ENCODE measurements at places on chromosomes 16 and 17. TPM values are rescaled to one million over a fixed set of nuclear protein-coding genes. Genes with fewer than 3 reads are reported as not detected.

Gene GRB7
- total RNA-seq, result 1.2 TPM

Gene ASGR1
- total RNA-seq, result 2.6 TPM

Gene CCL5
- 158 TPM for total RNA-seq

Gene NTN3
- total RNA-seq, result not detected

Gene OR1F1
- not detected for total RNA-seq

Gene ASB16
- total RNA-seq, result 0.27 TPM

Gene DOK4
- total RNA-seq, result 4.6 TPM

- DNase-seq, result no peak
Measured at GRCh38 chr17:81245024-81245664, 6.0 kb downstream of the NDUFAF8 start.

GRCh38 chr17:76137351-76138233 lies 3.5 kb downstream of the FOXJ1 start:
- no peak for DNase-seq

- no peak for DNase-seq
Measured at GRCh38 chr17:66753126-66753920, 81.6 kb upstream of the CACNG5 start.

DNA sequence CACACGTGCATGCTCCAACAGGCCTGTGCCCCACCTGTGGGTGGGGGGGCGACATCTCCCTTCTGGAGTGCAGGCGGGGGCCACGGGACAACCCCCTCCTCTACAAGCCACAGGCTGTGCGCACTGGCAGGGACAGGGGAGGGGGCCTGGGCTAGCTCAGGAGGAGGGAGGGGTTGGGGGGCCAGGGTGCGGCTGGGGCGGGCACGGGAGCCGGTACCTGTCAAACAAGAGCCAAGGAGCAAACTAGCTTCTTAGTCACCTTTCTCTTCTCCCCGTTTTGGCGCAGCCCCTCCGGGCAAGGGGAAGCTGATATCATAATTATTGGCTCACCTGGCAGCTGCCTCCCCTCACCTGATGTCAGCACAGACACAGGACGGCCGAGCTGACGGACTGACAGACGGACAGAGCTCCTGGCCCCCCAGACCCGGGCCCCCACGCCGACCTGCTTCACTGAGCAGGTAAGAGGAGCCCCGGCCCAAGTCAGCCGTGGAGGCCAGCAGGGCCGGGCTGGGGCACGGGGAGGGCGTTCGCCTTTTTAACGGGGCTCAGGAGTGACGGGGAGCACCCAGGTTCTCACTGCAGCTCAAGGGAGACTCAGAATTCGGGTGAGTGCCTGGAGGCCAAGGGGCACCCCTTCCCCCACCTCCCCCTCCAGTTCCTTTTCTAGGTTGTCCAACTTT lies at the start of gene FOXN1:
Gene FOXN1 (plus strand): TSS at position 363 of the 680 bp plus-strand sequence. CDS start 17,622 bp downstream, outside the sequence.
- DNase-seq, result no peak

DNA sequence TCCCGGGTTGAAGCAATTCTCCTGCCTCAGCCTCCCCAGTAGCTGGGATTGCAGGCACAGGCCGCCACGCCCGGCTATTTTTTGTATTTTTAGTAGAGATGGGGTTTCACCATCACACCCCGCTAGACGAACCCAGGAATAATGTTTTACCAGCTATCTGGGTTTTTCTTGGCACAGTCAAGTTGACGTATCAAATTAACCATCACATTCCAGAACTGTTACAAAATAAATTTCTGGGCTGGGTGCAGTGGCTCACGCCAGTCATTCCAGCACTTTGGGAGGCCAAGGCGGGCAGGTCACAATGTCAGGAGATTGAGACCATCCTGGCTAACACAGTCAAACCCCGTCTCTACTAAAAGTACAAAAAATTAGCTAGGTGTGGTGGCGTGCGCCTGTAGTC lies 501.2 kb downstream of the SHISA9 start:
- DNase-seq, result no peak

DNA sequence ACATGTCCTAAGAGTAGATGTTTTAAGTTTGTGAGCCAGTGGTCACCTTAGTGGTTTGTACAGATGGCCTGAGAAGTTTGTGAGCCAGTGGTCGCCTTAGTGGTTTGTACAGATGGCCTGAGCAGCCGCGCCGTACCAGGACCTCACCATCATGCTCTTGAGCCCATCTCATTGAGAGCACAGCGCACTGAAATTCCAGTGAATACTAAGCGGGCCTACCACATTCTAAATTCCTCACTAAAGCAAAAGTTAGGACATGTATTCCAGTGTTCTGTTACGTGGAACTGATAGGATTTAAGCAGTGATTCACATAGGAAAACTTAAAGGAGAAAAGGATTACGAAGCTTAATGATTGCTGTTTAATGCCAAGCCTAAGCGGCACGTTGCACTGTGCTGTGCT lies 3.9 kb downstream of the USP10 start:
- DNase-seq, result no peak

DNA sequence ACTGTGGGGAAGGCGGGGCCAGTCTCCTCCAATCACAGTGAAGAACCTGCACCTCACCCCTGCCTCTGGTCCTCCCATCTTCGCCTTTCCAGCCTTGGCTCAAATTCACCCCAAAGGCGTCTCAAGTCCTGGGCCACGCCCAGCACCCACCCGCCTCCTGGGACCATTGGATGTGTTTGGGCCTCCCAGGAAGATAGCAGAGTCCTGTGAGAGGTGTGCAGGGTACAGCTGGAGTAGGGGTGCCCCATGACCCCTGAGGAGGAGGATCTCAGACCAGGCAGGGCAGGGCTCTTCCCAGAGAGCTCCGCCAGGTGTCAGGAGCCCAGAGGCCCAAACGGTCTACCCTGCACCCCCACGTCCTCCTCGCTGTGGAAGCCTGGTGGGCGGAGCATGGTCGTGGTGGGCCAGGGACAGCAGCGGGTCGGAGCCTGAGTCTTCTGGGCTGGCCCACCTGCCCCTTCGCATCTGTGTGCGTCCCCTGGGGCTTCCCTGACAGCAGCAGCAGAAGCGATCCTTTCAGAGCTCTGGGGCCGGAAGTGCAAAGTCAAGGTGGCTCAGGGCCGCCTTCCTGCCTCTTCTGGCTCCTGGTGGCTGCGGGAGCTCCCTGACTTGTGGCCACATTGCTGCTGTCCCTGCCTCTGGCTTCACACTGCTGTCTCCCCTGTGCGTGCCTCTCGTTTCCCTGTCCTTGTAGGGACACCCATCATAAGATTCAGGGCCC lies 34.9 kb upstream of the ZNF469 start:
- DNase-seq, result peak; percentile 47

DNA sequence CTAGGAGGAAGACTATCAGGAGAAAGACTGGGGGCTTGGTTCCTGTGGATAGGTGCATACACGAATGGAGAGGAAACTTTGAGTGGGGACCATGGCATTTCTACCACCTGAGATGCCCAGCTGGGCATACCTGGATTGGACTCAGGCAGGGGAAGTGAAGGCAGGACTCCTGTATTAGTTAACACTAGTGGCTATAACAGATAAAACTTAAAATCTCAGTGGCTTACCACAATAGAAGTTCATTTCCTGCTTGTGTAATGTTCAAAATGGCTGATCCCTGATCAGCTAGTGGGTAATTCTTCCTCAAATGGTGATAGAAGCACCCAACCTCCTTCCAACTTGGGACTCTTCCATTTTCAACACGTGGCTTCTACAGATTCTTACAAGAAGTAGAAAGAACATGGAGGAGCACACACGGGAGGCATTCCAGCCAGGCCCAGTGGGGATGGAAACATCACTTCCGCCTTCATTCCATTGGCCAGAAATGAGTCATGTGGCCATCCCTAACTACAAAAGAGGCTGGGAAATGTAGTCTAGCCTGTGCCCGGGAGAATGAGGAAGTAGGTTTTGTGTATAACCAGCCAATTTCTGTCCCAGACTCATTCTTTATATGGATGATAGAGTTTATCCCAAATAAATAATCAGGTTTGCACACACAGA lies 112.1 kb downstream of the UTP18 start:
- DNase-seq, result peak; percentile 13

DNA sequence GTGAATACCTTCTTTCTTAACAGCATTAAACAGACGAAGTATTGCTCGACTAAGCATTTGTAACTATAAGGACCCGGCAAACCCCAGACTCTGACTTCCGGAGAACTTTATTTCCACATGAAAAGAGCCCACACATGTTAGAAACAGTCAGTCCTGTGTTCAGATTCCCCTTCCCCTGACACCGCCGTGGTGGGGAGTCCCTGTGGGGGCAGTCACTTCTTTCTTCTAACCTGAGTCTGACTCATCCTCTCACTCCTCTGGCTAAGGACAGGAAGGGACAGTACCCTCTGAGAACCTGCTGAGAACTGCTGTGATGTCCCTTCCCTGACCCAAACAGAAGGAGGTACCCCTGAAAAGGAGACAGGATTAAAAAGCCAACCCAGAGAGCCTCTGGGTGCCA lies 165.1 kb downstream of the XYLT1 start:
- DNase-seq, result peak; percentile 77

DNA sequence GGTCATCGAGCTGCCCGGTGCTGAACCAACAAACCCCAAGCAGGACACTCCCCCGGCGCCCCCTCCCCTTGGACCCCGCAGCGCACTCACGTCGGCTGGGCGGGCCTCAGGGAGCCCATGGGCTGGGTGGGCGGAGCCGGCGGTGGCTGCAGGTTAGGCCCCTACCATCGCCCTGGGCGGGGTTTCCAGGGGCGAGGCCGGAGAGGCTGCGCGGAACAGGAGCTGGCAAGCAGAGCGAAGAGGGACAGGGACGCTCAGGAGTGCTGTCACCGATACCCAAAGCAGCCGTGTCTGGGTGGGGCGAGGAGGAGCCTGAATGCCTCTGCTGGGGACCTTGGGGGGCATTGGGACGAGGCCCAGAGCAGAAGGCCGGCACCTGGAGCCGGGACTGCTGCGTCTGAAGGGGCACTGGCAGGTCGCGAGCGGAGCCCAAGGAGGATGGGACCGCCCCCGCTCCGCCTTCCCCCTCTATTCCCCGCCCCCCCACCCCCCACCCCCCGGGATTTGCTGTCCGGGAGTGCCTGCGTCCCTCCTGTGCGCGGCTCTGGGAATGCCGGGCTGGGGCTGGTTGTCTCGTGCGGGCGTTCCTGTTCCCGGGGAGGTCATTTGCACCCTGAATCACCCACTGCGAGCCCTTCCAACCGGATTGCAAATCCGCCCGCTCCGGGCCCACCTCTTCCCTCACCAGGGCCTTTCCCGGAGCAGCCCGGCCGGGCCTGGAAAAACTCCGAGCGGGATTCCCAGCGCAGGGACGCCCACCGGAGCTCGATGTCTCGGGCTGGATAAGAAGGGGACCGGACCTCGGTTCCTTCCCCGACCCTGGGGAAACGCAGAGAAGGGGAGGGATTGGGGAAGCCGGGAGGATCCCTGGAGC lies 902 bp downstream of the ARHGAP27 start:
- DNase-seq, result peak; percentile 90

DNA sequence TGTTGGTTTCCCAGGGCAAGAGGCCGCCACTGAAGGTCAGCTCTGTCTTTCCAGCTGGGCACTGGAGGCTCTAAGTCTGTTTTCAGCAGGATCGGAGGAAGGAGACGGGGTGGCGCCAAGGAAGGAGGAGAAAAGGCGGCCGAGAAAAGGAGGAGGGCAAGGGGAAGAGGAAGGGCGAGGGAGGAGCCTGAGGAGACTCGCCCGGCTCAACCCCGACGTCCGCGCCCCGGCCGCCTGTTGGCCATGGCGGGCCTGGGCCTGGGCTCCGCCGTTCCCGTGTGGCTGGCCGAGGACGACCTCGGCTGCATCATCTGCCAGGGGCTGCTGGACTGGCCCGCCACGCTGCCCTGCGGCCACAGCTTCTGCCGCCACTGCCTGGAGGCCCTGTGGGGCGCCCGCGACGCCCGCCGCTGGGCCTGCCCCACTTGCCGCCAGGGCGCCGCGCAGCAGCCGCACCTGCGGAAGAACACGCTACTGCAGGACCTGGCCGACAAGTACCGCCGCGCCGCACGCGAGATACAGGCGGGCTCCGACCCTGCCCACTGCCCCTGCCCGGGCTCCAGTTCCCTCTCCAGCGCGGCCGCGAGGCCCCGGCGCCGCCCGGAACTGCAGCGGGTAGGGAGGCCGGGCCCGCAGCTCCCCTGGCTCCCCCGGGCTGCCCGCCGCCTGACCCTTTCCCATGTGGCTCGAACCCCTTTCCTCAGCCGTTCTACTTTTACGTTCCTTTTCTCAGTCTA lies at the start of gene RNF135:
Gene RNF135 (plus strand): TSS at position 209 of the 737 bp plus-strand sequence. CDS start 35 bp downstream, at position 244.
- DNase-seq, result peak; percentile 66

GRCh38 chr17:5485270-5486205 lies at the start of gene DERL2:
TSS of gene DERL2 (minus strand) at chr17:5486178. CDS start at chr17:5486161, 17 bp downstream.
- DNase-seq, result no peak

DNA sequence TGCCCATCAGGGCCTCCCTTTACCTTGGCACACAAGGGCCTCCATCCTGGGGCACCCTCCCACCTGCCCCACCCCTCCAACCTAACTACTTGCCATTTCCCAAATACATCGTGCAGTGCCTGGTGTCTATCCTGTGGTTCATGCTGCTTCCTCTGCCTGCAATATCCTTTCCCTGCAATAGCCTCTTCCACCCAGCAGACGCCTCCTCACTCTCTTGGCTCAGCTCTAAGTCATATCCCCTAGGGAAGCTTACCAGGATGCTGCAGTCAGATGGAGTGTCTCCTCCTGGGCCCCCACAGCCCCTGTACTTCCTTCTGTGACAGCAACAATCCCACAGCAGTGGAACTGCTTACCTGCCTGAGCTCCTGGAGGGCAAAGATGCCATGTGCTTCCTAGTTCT lies 36.7 kb downstream of the CCDC182 start:
- DNase-seq, result no peak

GRCh38 chr17:17169396-17169795 lies 36.7 kb downstream of the PLD6 start:
- DNase-seq, result no peak

- peak; percentile 25 for DNase-seq
Measured at GRCh38 chr17:5122586-5123342, 6.9 kb downstream of the USP6 start.

DNA sequence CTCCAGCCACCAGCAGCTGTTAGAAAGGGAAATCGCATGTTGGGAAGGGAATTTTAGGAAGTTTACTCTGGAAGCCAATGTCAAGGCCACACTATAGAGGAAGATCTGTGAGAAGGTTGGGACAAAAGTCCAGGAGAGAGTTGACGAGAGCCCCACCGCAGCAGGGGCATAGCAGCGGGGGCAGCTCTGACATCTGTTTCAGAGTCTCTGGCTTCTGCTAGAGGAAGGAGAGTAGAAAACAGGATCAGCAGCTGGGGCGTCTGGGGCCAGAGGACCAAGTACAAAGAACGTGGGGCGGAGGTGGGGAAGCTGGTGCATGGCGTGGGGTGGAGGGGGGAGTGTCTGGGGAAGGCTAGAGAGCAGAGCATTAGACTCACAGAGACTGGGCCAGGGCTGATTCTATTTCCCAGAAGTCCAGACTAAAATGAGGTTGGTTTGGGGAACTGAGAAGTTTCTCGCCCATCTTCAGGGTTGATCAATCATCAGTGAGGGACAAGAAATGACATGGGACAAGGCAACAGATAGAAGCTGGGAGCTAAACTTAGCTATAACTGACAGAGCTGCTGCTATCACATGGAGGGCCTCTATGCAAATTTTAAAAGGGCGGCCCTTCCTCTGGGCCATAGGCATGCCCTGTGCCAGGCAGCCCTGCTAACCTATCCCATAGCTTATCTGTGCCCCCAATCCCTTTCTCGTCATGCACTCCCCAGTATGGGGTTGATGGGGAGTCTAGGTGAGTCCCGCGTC lies 1.2 kb downstream of the RABEP2 start:
- DNase-seq, result no peak

Data from activated CD8-positive, alpha-beta T cell treated with anti-CD3 and anti-CD28 coated beads for 36 hours (primary cell).